ENCODE measurements at places on chromosomes 2 and 18.

DNA sequence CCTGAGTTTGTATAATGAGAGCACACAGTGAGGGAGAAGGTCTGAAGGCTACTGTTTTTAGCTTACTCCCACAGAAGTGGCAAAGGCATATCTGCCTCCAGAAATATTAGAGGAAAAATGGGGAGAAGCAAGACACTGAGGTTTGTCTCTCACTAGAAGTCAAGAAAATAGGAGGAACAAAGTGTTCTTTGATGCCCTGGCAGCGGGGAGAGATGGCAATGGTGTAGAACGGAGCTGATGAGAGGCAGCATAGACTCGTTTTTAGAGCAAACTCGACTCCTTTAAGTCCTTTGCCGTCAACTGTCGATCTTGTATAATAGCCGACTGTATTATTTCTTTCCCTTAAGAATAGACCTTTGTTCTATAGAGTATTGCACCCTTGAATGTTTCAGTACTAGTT, 73.8 kb downstream of the ANKRD44 start:
- DNase-seq, result no peak

DNA sequence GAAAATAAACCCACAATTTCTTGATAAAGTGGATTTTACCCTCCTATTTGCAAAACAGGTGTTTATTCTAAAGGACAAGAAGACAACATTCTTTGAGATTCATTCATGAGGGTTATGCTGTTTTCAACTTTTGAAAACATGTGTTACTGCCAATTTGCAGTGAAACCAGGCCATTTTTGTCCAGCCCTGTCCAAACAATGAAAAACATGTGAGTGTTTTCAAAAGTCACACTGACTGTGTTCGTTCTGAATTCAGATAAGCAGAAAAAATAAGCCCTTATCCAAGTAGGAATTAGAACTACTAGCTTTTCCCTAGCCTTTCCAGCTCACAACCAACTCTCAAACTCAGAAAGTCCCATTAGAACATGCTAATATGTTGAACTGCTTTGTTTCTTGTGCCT, 148.1 kb upstream of the PID1 start:
- no peak for DNase-seq

DNA sequence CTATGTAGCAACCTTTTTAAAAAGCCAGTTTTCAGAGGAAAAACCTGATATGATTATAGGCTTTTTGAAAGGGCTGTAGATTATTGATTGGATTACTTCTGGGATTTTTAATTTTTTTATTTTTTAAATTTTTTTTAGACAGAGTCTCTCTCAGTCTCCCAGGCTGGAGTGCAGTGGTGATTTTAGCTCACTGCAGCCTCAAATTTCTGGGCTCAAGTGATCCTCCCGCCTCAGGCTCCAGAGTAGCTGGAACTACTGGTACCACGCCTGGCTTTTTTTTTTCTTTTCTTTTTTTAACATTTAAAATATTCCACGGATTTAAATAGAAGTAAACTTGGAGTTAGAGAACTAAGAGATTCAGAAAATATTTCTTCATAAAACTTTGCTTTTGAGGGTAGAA, 1.2 kb downstream of the MRPL19 start:
- DNase-seq, result no peak

DNA sequence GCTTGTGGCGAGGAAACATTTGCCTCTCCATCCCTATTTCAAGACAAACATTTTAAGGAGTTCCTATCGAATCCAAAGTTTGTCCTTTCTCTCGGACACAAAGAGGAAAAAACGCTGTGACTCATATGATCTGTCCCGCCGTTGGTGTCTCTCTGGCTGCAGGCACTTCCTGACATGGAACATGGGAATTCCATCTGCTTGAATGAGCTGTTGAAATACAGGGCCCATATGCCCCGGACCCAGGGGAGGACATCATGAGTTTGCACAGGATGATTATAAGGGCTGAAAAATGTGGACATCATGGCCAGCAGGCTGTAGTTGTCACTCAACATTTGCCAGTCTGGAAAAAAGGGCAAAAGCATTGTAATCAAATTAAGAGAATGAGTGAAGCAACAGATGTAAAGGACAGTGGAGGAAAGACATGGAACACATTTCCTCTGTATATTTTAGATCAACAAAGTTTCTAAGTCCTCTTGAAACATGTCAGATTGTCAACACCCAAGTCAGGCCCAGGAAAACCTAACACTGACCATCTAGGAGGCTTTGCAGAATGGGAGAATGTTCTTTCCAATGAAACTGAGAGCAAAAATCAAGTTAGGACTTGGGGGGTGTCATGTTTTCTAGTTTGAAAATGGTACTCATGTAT, 103.2 kb upstream of the SMIM21 start:
- no peak for DNase-seq

GRCh38 chr2:241340631-241341163, 15.4 kb upstream of the FARP2 start:
- no peak for DNase-seq

DNA sequence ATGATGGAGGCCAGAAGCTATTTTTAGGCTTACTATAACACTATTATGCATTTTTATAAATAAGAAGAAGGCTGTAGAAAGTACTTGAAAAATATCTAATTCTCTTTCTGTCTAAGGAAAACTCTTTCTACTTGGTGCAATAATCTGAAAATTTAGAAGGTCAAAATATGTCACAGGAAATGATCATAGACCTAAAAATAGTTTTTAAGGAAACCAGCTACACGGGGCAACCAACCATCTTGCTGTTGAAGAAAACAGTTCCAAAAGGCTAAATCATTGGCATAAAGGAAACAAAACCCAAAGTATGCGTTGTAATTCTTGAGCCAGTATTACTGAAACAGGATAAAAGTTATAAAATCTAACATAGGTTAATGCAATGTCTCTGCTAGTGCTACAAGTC, 40.2 kb downstream of the SOCS6 start:
- DNase-seq, result no peak

DNA sequence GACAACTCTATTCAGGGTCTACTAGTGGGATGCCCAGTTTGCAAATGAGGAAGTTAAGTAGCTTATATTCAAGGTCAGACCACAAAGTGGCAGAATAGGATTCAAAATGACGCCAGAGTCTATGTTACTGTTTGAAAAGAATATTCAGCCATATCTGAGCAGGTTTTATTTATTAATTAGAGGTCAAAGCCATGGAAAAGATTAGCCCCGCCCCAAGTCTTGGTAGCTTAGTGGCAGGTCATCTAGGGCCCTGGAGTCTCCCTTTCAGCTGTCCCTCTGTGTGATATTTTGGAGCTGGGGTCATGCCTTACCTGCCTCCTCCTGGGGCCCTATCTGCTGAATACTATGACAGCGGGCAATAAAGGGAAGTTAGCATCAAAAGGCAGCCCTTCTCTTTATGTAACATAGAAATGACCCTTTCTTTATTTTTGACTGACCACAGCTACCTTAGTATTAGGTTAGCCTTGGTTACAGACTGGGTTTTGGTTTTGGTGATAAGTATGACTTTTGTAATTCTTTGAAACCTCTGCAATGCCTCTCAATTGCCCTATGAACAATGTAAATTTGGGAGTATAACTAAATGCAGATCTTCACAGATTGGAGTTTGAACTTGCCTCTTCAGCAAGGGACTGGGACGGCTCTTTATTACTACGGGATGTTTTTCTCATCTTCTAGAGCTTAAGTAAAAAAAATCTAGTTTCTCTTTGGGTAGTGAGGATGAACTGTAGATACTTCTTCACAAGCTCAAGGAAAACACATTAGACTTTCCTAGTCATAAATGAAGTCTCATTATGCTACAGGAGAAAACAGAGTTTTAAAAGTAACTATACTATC, 153.0 kb upstream of the ITGA4 start:
- no peak for DNase-seq

- DNase-seq, result no peak
Observed at GRCh38 chr18:3319399-3319798, 57.5 kb downstream of the MYL12B start.

DNA sequence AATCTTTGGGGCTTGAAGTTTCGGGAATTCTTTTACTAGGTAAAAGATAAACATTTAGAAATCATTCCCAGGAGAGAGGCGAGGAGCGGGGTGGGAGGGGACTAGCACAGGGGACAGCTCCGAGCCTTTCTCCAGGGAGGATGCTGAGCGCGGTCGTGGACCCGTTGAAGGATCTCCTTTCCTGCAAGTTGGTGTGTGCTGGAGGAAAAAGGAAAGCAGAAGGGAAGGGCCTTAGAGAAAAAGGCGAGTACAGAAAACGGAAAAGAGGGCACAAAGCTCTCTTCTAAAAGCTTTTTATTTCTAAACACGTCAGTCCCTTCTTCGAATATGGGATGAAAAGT, 640 bp downstream of the SLC39A6 start:
- DNase-seq, result no peak

GRCh38 chr2:164523726-164524125, 97.6 kb downstream of the GRB14 start:
- DNase-seq, result no peak

GRCh38 chr2:13515254-13515653, 798.5 kb downstream of the TRIB2 start:
- DNase-seq, result no peak

DNA sequence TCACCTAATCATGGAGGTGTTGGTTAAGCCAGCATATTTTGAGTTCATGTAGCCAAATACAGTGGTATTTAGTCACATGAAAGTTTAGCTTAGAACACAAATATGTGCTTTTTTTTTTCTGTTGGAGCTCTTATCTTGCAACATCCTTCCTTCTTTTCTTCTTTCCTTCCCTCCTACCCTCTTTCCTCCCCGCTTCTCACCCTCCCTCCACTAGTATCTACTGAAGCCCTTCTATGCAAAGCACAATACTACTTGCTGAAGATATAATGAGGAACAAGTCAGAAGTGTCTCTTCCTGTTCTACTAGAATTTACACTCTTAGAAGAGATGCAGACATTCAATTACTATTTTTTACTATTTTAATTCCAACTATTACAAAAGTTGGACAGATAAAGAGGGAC, 105.0 kb upstream of the ITGA4 start:
- no peak for DNase-seq

GRCh38 chr2:15038366-15039364, 406.1 kb downstream of the LRATD1 start:
- peak; percentile 87 for DNase-seq

DNA sequence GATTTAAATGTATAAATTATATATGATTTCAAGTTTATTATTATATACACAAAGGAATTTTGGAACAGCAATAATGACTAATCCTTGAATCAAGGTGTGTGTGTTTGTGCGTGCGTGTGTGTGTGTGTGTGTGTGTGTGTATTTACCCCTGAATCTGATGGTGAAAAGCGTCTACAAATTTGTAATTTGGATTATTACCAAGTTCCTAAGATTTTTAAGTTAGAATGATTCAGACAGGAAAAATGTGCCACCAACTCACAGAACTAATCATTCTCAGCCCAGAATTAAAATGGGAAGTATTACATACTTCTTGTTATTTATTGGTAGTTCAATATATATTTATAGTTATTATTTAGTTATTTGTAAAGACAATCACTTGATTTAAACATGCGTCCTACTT, 12.3 kb downstream of the CALCRL start:
- no peak for DNase-seq

DNA sequence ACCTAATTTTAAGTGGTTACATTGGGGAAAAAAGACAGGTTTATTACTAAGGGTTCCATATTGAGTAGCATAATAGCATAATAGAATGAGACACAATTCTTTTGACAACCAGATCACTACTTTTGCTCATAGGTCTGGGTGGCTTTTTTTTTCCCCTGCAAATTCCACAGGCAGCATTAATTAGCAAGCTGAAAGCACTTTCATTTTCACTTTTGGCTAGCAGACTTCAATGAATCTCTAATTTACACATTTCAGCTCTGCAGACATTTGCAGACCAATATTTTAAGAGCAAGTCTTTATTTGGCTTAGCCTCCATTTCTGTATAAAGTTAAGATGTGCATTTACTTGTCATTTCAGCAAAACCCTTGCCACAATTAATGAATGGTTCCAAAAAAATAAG, 185.5 kb downstream of the NOL4 start:
- no peak for DNase-seq

DNA sequence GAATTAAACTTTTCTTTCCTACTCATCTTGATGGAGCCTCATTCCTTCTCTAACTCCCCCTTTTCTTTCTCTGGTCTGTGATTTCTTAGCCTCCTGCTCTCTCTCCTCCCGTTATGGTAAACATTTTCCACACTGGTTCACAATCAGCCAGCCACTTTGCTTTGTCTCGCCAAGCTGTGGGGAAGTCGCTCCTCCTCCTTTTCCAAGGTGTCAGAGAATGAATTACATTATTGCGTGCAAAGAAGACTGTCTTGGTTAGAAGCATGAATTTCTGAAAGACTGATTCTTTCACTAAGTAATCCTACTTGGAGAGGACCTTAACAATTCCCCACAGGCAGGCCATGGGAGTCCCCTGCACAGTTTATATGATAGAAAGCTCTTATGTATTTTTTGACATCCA, 46.1 kb downstream of the RASGRP3 start:
- DNase-seq, result no peak

DNA sequence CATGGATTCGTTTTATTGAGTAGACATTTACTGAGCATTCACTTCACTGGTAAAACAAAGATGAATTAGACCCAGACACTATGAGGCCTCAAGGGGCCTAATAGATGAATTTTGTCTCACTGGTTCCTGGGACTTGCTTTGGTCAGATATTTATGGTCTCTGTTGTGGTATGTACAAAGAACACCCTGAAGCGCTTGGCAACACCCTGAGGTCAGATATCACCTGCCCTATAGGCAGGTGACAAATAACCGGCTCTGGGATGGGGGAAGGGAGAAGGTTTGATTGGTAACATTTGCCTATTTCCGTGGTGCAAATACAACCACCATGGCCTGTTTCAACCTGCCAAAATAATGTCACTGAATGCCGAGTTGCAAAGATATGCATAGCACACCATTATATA, 105.6 kb upstream of the STON1 start:
- DNase-seq, result no peak

GRCh38 chr2:96773922-96774321, 13.2 kb downstream of the CNNM4 start:
- no peak for DNase-seq

GRCh38 chr2:28004086-28004485, 113.6 kb downstream of the BABAM2 start:
- DNase-seq, result no peak

DNA sequence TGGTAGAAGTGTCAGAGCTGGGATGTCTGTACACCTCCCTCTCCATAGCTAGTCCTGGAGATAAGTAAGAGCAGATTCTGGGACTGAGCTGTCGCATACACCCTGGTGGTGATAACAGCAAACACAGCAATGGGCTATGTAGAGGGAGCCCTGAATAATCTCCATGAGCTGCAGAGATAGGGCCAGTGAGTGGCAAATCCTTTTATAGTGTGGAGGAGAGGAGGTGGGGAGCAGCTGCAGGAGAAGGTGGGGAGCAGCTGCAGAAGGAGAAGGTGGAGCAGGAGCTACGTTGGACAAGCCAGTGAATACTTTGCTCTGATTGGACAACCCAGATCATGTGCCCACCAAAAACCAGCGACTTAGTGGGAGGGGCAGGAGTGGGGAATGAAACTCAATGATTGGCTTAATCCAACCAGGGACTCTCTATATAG, 85.5 kb downstream of the TMEM247 start:
- DNase-seq, result no peak
